ENCODE measurements at places on chromosomes 4 and X.

GRCh38 chr4:78774417-78774816 is 1.7 kb upstream of the BMP2K start:
- no peak for DNase-seq

DNA sequence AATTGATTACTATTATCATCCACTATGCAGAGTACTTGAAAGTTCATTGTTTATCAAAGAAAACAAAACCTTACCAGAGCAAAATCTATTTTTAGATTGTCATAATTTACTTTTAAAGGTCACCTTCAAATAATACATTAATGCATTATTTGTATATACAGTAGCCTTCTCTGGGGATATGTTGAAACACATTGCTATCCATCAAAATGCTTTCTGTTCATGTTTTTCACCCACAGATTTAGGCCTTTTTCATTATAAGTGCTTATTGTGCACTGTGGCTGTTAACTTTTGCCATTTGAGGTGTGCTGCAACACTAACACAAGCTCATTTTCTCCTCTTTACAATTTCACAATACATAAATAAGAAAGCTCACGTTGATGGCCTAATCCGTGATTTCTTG is 74.1 kb upstream of the ANKRD50 start:
- DNase-seq: no peak

- DNase-seq: no peak
Observed at GRCh38 chr4:160848489-160848888, 1315.3 kb downstream of the FSTL5 start.

GRCh38 chrX:24619647-24620046 is 27.5 kb downstream of the PCYT1B start:
- DNase-seq: no peak

DNA sequence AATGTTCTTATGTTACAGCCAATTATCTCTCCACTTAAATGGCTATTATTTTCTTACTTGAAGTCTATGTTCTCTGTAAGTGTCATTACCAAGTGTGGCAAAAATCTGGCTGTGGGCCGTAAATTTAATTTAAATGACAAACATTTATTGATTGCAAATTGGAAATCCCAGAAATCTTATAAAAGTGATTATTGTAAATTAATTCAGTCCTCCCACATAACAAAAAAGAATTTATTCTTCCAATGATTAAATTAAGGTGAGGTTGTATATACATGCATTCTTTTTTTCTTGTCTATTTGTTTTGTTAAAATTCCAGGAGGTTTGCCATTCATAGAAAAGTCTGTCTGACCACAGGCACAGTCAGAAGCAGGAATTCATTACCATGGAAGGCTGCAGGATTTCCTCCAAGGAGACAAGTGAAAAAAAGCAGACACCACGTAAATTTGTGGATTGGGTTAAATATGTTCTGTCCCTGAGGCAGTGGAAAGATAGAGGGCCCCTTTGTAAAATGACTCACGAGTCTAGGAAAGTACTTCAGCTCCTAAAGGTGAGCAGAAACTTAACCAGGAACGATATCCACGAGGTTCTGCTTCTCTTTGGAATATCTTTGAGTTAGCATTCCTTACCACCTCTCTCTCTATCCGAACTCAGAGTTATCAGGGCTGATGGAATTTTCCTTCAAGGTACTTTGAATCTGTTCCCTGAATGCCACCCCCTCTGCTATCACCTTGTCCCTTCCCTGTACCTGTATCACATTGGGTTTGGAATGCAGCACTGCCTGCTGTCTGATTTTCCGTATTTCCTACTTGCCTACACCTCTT is 10.7 kb downstream of the PPARGC1A start:
- DNase-seq: no peak

GRCh38 chrX:7771788-7772438 is 71.1 kb upstream of the VCX start:
- DNase-seq: peak; percentile 6

DNA sequence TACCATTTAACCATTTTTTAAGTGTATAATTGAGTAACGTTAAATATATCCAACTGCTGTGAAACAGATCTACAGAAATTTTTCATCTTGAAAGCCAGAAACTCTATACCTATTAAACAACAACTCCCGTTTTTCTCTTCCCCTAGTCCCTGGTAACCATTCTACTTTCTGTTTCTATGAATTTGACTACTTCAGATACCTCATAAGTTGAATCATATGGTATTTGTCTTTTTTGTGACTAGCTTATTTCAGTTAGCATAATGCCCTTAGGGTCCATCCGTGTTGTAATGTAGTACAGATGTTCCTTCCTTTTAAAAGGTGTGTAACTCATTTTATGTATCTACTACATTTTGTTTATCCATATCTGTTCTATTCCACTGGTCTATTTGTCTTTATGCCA is 48.7 kb downstream of the STAG2 start:
- DNase-seq: no peak

- DNase-seq: no peak
Observed at GRCh38 chr4:121822796-121823504, 733 bp downstream of the CCNA2 start.

GRCh38 chr4:29390921-29391320 is 1329.2 kb upstream of the PCDH7 start:
- no peak for DNase-seq

GRCh38 chrX:68758671-68759070 is 70.2 kb upstream of the EFNB1 start:
- DNase-seq: no peak

- DNase-seq: no peak
Observed at GRCh38 chrX:9442056-9442455, 22.8 kb upstream of the TBL1X start.
